ENCODE measurements at places on chromosomes 6 and 20. TPM values are rescaled to one million over a fixed set of nuclear protein-coding genes. Genes with fewer than 3 reads are reported as not detected.

DACT2 gene
- total RNA-seq, result not detected

AGPAT4 gene
- total RNA-seq, result 11.0 TPM

GSTA4 gene
- total RNA-seq, result 13.7 TPM

SCUBE3 gene
- 1.7 TPM for total RNA-seq

HS3ST5 gene
- not detected for total RNA-seq

GRM1 gene
- total RNA-seq, result not detected

GGTLC1 gene
- total RNA-seq, result not detected

VWA7 gene
- total RNA-seq, result 0.65 TPM

AP5S1 gene
- total RNA-seq, result 23.3 TPM
